ENCODE measurements at places on chromosomes 6 and 20. TPM values are rescaled to one million over a fixed set of nuclear protein-coding genes. Genes with fewer than 3 reads are reported as not detected.

- DNase-seq, result no peak
Measured at GRCh38 chr6:167046861-167047495, 47.8 kb downstream of the CEP43 start.

DNA sequence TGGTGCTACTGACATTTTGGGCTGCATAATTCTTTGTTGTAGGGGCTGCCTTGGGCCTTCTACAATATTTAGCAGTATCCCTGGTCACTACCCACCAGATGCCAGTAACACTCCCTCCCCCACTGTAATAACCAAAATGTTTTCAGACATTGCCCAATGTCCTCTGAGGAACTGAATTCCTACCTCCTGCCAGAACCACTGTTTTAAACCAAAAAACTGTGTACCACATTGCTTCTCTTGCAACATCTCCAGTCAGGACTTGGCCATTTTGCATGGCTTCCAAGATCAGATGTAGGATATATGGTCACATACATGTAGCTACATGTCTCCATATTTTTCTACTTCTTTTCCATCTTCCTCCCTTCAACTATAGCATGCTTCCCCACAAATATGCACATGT lies 97.4 kb upstream of the IFNGR1 start:
- no peak for DNase-seq

GRCh38 chr6:11206576-11206975 lies 25.9 kb downstream of the NEDD9 start:
- no peak for DNase-seq

- DNase-seq, result no peak
Measured at GRCh38 chr6:77231438-77232305, 231.6 kb downstream of the HTR1B start.

- no peak for DNase-seq
Measured at GRCh38 chr20:60144974-60145527, 186.8 kb downstream of the CDH26 start.

GRCh38 chr6:12228447-12229146 lies 61.6 kb upstream of the EDN1 start:
- DNase-seq, result no peak

The CRISP3 gene
- total RNA-seq, result 22.7 TPM

GRCh38 chr6:108004861-108005260 lies 46.9 kb upstream of the SEC63 start:
- no peak for DNase-seq

The MCCD1 gene
- not detected for total RNA-seq

DNA sequence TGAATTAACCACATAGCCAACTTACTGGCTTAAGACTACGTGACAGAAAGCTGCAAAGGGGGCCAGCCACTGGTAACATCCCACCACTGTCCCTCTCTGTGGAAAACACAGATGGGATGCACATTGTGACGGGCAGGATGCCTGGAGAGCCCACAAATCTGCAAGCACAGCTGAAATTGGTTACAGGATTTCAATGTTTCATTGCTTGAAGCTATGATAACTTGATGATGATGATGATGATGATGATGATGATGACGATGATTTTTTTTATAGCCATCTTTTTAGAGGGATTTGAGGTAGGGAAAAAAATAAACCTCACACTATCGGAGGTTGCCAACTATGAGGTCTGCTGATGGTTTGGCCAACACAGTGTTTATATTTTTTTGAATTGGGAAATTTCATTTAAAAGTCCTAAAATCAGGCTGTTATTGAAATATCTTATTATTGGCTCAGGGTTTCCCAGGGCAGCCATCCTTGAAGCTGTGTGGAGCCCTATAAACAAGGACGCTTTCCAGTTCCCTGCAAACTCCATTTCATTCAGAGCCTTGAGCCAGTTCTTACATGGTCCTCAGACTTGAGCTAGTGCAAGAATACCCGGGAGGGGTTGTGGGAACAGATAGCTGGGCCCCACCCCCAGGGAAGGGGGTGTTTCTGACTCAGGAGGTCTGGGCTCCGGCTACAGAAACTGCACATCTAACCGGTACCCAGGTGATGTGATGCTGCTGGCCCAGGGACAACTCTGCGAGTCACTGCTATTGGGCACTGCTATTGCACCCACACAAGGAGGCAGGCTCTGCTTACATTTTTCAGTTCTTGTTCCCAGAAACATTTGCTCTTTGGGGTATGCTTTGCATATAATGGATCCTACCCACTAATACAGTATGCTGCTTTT lies 27.1 kb downstream of the BCAS1 start:
- DNase-seq, result peak; percentile 74

DNA sequence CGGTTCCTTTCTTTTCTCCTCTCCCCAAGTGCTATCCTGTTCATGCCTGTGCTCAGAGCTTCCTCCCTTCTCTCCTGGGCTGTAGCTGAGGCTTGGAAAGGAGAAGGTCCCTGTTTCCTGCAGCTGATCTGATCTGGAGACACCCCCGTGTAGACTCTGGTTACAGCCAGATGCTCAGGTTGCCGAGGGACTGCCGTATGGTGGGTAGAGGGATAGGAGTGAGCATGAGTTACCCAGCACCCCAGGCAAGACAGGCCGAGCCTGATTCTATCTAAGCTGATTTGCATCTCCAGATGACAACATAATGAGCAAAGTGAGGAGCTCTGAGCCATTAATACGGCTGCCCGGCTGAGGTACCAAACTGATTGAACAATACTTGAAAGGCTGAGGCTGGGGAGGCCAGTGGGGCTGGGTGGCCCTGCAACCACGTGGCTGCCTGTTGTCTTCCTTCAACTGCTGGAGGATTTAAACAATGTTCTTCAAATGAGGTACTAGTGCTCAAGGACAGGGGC lies 91.8 kb downstream of the ASXL1 start:
- no peak for DNase-seq

- no peak for DNase-seq
Measured at GRCh38 chr6:139569566-139569965, 195.1 kb upstream of the CITED2 start.

The ELOVL4 gene
- total RNA-seq, result 65.3 TPM

DNA sequence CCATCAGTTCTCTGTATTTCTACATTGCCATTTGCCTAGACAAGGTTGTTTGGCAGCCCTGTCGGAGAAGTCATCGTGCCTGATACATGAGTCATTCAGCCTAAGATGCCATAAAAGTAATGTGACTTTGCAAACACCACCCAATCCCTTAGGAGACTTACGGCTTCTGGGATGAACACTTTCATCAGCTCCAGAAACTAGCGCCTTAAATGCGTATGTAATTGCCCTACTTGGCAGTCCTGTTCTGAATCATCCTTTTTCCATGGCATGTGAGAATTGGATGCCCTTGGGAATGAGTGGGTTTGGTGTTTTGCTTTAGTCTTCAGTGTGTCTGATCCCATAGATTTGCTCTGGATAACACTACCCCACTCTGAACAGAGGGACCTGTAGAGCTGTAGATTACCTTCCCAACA lies 158.5 kb downstream of the SASH1 start:
- no peak for DNase-seq

- DNase-seq, result no peak
Measured at GRCh38 chr6:128251445-128252340, 268.7 kb downstream of the PTPRK start.

The ADGRF1 gene
- total RNA-seq, result 0.31 TPM

DNA sequence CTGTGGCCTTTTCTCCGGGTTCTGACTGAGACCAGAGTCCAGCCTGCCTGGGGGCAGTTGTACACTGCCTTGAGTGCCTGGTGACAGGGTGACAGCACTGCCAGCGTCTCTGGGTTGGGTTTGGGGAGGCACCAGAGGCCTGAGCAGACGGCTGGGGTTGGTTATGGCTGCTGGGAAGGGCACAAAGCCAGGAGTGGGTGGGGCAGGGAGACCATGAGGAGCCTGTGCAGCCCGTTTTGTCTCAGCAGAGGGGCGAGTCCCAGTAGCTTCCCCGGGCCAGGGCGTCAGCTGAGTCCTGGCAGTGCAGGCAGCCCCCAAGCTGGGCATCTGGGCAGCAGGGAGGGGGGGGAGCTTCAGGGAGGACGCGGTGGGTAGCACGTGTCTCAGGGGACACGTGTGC lies 15.3 kb upstream of the SULF2 start:
- no peak for DNase-seq

- no peak for DNase-seq
Measured at GRCh38 chr20:23639490-23639958, 1.8 kb upstream of the CST3 start.

The FAM217A gene
- total RNA-seq, result not detected

The KCNK15 gene
- total RNA-seq, result 1.9 TPM

The KCNS1 gene
- 1.8 TPM for total RNA-seq

GRCh38 chr6:73888050-73888449 lies 192.0 kb downstream of the CD109 start:
- DNase-seq, result no peak

The OOEP gene
- total RNA-seq, result not detected

The ABHD16B gene
- total RNA-seq, result not detected

DNA sequence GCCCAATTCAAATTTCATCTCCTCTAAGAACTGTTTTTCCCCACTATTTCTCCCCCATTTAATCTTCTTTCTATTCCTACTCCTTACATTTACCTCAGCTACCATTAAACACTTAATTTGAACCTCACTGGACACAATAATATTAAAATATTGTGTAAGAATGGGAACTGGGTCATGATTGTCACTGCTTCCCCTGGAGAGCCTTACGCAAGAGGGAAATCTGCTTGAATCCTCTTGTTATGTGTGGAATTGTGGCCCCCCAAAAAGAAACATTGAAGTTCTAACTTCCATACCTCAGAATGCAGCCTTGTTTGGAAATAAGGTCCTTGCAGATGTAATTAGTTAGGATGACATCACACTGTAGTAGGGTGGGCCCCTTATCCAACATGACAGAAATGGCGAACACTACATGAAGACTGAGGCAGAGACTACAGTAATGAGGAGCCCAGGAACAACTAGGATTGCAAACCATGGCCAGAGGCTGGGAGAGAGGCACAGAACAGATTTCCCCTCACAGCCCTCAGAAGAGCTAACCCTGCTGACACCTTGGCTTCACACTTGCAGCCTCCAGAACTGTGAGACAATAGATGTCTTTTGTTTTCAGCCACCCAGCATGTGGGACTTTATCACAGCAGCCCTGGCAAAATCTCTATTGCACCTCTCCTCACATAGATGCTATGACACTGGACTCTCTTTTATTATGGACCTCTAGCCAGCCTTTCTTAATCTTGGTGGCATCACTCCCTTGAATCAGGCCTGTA lies 29.9 kb downstream of the HIVEP2 start:
- DNase-seq, result no peak

- no peak for DNase-seq
Measured at GRCh38 chr6:3819161-3820110, 29.7 kb upstream of the FAM50B start.

- no peak for DNase-seq
Measured at GRCh38 chr20:39290575-39290974, 328.4 kb downstream of the DHX35 start.
